ENCODE measurements at places on chromosomes 13 and 19.
A peak's percentile ranks its signal among the peaks of the same experiment; 100 is the strongest.

GRCh38 chr13:77913003-77913402 lies 5.6 kb downstream of the EDNRB start:
- DNase-seq, result no peak

- no peak for DNase-seq
Observed at GRCh38 chr13:45715351-45715750, 13.2 kb downstream of the CBY2 start.

DNA sequence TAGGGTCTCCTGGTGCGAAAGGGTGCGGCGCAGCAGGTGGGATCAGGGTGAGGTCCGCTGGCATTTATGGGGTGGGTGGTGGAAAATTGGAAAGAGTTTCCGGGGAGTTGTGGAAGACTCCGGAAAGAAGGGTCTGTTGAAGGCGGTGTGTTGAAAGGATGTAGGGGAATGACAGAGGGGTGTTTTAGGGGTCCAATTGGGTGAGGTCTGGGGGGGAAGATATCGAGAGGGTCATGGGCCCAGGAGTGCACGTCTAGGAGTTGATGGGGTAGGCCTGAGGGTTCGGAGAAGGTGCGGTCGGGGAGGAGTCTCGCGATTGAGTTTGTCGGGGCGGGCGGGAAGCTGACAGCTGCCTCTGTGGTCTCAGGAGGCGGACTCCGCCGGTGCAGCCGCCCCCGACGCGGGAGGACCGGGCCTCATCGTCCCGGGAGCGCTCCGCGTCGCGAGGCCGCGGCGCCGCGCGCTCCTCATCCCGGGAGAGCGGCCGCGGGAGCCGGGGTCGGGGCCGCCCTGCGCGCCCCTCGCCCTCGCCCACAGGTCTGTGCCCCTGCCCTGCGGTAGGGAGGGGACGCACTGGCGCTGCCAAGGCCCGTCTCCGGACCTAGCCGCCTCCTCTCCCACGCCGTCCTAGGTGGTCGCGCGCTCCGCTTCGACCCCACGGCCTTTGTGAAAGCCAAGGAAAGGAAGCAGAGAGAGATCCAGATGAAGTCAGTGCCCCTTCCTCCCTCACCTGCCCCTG lies 7.0 kb downstream of the PGLYRP1 start:
- peak; percentile 21 for DNase-seq

GRCh38 chr19:49224879-49225278 lies 67.3 kb downstream of the TRPM4 start:
- no peak for DNase-seq

DNA sequence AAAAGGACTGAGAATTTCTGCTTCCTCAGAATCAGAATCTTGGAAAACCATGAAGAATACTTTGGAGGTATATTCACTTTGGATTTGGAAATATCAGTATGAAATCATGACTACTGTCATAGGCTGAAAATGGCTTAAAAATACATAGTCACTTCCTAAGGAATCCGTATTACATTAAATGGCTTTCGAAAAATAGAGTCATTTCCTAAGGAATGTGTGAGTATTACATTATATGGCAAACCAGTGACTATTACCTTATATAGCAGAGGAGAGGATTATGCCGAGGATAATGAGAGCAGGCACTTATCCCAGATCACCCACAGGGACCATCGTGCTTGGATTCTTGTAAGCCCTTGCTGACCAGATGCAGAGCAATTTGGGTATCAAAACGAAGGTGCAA lies 1471.8 kb downstream of the EFNB2 start:
- DNase-seq, result no peak

DNA sequence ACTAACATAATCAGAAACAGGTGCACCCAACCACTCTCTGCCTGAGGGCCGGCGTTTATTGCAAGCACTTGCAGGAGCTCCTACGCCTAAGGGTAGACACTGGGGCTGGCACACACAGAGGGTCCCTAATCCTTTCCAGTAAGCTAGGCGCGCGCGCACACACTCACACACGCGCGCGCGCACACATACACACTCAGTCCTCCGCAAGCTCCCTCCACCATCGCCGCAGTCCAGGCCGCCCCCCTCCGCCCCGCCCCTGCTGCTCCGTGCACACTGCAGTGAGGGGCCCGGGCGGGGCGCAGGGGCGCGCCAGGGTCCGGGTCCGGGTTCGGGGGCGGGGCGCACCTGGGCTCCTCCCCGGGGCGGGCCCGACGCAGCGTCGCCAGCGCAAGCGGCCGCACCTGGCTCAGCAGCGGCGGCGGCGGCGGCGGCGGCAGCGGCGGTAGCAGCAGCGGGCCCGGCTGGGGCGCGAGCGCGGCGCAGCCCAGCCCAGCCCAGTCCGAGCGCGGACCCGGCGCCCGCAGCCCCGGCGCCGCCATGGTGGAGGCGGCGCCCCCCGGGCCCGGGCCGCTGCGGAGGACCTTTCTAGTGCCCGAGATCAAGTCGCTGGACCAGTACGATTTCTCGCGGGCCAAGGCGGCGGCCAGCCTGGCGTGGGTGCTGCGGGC lies at the start of gene CAMSAP3:
CAMSAP3 (plus strand) TSS at position 398 of the 668 bp plus-strand sequence; CDS start at position 538, 140 bp downstream.
- DNase-seq, result peak; percentile 12

DNA sequence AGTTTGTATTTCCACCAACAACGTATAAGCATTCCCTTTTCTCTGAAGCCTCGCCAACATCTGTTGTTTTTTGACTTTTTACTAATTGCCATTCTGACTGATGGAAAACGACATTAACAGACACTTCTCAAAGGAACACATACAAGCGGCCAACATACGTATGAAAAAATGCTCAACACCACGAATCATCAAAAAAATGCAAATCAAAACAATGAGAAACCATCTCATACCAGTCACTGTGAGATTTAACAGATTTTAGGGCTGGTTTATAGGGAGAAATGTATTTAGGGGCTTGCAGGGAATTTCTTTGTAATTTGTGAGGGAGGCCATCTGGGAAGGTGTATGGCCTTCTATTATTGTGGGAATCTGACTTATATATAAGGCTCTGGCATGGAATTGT lies 2.8 kb upstream of the DZIP1 start:
- no peak for DNase-seq

GRCh38 chr13:111965466-111966214 lies 101.3 kb upstream of the SOX1 start:
- DNase-seq, result no peak

DNA sequence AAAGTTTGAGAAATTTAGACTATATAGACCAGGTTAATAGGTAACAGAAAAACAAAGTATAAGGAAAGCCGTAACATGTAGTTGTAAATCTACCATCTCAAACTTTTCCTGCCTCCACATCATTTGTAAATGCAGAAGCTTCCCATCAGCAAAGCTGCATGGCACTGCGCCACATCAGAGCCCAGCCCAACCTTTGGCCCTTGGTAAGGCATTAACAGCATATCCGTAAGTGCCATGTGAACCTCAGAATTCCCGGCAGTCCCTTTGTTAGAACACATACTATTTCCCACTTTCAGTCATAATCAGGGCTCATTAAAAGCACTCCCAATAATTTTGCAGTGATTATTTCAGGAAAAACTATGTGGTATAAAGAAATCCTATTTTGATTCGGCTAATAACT lies 51.6 kb downstream of the MPHOSPH8 start:
- DNase-seq, result no peak

DNA sequence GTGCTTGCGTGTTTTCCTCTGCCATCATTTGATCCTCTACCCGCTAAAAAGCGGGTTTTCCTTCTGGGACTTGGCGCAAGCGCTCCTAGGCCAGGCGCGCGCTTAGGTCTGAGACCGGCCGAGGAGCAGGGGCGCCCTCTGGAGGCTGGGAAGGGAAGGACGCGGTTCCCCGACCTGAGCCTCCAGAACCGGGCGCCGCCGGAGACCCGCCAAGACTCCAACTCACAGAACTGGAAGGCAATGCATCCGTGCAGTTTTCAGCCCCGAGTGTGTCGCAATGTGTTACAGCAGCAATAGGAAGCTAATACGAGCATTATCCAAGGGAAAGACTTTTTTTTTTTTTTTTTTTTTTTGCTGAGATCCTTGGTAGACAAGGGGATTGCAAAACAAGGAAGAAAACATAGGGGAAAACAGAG lies 190.9 kb downstream of the COL4A1 start:
- DNase-seq, result peak; percentile 12

- no peak for DNase-seq
Observed at GRCh38 chr19:35294328-35294727, 2.4 kb downstream of the MAG start.

DNA sequence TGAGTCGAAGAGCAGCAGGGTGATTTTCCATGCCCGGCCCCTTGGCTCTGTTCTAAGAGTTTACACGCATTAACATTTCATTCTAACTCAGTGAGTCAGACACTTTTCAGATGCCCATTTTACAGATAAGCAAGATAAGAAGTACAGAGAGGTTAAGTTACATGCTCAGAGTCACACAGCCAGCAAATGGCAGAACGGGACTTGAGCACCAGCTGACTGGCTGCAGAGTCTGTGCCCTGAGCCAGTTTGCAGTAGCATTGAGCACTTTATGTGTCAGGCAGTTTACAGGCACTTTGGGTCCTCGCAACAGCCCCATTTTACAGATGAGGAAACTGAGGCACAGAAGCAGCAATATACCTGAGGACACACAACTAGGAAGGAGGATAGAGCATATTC lies 19.0 kb downstream of the CCDC8 start:
- no peak for DNase-seq

DNA sequence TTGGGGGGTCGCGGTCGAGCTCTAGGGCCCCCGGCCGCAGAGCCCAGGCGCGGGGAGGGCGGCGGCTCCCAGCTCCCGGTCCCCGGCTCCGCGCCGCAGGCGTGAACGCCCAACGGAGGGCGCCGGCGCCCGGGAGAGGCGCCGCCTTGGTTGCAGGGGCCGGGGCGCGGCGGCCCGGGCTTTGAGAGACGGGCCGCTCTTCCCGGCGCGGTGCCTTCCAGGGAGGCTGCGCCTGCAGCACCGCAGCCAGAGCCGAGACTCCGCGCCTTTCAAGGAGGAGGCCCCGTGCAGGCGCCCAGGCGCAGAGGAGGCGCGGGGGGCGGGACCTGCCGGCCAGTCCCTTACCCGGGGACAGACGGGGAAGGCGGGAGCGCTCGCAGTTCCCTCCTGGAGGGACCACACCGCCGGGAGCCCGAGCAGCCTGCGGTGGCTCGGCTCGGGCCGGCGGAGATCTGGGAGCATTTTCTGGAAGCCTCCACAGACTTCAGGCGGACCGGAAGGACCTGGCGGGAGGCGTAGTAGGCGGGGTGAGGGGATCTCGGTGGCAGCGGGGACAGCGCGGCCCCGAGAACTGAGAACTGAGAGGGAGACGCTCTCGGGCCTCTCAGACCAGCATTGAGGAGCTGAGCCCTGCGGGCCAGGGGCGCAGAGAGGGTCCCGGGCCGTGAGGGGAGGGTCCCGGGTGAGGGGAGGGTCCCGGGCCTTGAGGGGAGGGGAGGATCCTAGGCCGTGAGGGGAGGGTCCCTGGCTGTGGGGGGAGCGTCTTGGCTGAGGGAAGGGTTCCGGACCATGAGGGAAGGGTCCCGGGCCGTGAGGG lies 25.5 kb upstream of the MCF2L start:
- DNase-seq, result peak; percentile 9

GRCh38 chr13:113724016-113724758 lies 34.8 kb upstream of the TMEM255B start:
- no peak for DNase-seq
